ENCODE measurements at places on chromosomes 2 and 18. TPM values are rescaled to one million over a fixed set of nuclear protein-coding genes. Genes with fewer than 3 reads are reported as not detected.
A peak's percentile ranks its signal among the peaks of the same experiment; 100 is the strongest.

- no peak for DNase-seq
Measured at GRCh38 chr18:250685-251084, 17.2 kb downstream of the THOC1 start.

The PRKAG3 gene
- not detected for polyA plus RNA-seq

GRCh38 chr2:170076189-170076588 lies 101.8 kb upstream of the MYO3B start:
- DNase-seq = no peak

The MGAT4A gene
- polyA plus RNA-seq = 5.7 TPM

The C2orf66 gene
- not detected for polyA plus RNA-seq

DNA sequence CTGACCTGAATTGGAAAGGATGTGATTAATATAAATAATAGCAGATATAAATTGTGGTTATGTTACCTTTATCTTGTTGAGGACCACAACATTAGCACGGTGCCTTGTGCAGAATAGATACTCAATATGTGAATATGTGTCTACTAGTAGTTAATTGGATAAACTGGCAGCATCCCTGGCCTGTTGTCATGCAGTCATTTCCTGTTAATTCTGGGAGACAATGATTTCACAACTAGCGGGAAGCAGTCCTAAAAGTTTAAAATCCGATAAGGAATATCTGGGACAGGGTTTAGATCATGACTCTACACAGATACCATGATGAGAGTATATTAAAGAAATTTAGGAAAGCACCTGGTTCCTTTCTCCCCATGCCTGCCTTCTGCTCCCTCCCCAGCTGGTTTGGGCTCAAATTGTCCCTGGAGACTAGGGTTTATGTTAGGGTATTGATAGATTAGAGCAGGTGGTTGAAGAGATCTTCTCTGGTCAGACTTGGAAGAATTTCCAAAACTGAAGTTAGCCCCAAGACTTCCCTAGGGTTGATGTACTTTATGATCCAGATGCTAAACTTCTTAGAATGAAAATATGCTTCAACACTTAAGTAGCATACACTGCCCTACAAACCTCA lies 32.8 kb downstream of the CYBRD1 start:
- DNase-seq = no peak

- DNase-seq = no peak
Measured at GRCh38 chr2:238786379-238786778, 61.5 kb upstream of the TWIST2 start.

- DNase-seq = no peak
Measured at GRCh38 chr2:198168651-198169050, 364.3 kb downstream of the PLCL1 start.

- no peak for DNase-seq
Measured at GRCh38 chr2:100537918-100538317, 24.9 kb upstream of the PDCL3 start.

The VIL1 gene
- 0.06 TPM for polyA plus RNA-seq

DNA sequence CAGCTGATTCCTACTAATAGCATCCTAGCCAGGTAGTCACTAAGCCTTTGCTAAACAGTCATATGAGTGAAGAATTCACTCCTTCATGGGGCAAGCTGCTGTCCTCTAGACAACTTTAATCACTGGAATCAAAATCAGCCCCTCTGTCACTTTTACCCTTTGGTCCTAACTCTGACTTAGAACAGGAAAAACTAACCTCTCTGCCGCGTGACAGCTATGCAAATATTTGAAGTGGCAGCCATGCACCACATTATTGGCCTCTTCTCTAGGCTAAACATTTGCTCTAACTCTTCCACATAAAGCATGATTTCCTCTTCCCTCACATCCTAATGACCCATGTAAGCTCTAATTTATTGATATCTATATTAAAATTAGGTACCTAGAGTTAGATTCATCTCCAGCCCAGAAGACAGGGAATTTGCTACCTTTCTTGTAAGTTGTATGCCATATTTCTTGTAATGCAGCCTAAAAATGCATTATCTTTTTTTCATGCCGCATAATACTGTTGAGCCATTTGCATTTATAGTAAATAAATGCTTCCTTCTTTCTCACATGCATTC lies 12.8 kb upstream of the ONECUT2 start:
- no peak for DNase-seq

DNA sequence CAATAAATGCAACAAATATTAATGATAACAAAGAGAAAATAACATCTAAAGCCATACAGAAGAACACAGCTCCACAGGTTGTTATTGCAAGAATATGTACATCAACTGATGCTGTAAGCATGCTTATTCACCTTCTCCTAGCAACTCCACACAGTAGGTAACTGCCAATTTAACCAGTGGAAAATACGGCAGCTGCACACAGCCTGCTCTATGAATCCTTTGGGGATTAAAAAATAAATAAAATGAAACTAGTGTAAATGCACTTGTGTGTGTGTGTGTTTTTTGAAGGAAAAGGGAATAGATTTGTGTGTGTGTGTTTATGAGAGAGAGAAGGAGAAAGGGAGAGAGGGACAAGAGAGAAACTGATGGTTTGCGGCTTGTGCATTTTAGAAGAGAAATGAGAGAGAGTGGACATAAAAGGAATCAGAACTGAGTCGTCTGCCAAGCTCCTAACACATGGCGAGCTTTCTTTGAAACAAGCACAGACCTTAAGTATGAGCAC lies 96.2 kb upstream of the PDE1A start:
- DNase-seq = no peak

- no peak for DNase-seq
Measured at GRCh38 chr2:239727182-239727775, 297.9 kb downstream of the NDUFA10 start.

GRCh38 chr2:214169281-214169680 lies 241.6 kb upstream of the VWC2L start:
- no peak for DNase-seq

DNA sequence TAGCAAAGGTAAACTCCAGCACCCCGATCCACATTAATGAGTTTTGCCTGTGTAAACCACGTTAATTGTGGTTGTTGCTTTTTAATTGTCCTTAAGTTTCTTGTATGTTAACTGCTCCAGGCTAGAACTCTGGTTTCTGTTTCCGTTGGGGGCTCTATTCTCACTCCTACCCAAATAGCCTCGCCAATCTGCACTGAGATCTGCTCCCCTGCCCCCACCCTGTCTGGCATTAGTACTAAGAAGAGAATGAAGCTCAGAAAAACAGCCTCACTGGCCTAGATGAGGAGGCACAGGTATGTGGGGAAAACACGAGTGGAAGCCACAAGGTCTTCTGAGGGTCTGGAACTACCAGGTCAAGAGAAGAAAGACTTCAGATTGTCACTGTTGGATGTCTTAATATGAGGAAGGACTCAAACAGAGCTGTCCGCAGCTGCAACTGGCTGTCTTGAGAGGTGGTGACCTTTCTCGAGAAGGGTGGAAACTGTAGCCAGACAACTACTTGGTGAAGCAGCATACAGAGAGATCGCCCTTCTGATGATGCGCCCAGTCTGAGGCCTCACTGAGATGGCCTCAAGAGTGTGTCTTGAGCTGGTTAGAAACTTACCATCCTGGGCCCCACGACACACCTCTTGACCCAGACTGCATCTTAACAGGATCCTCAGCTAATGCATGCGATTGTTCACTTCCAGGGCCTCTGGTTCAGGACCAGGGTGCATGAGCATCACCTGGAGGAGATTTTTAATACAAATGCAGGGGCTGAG lies 73.1 kb downstream of the TGOLN2 start:
- peak; percentile 28 for DNase-seq

GRCh38 chr2:119304847-119305246 lies 61.8 kb downstream of the C2orf76 start:
- no peak for DNase-seq

- DNase-seq = no peak
Measured at GRCh38 chr18:21949326-21950015, 208.9 kb downstream of the MIB1 start.

GRCh38 chr2:65350651-65351056 lies 81.7 kb downstream of the SPRED2 start:
- no peak for DNase-seq

DNA sequence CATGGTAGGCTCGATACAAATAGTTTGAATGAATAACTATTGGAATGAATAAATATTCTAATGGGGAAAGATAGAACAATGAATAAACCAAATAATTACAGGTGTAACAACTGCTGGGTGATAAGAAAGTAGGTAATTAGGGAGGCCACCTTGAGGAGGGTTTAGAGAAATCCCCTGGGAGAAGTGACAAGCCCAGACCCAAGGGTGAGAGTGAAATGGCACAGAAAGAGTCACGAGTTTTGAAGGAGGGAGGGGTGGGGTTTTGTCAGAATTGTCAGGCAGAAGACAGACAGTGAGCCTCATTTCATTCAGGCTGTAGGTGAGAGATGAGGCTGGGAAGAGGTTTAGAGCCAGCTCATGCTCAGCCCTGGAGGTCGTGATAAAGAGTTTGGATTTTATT lies 71.6 kb upstream of the L3MBTL4 start:
- no peak for DNase-seq
